ENCODE measurements at places on chromosomes 3 and 15.

- DNase-seq: no peak
Observed at GRCh38 chr3:123421353-123422174, 27.3 kb downstream of the ADCY5 start.

DNA sequence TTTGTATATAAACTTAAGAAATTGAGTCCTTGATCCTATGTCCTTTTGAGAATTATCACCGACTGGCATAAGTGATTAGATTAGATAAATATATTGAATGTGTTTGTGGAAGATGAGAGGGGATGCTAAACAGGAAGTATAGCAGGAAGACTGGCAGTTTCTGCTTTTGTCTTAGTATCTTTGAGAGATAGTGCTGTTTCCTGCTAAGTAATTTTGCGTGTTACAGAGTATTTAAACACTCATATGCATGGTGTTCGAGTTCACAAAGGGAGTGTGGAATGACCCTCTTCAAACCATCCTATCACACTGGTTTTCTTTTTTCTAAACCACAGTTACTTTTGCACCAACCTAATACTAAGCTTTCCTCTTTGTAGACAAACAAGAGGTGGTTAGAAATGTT, 106.0 kb downstream of the KLHL25 start:
- no peak for DNase-seq

- no peak for DNase-seq
Observed at GRCh38 chr3:152842413-152842812, 7.5 kb downstream of the P2RY1 start.

GRCh38 chr15:64197425-64197824, 34.6 kb upstream of the PPIB start:
- no peak for DNase-seq

DNA sequence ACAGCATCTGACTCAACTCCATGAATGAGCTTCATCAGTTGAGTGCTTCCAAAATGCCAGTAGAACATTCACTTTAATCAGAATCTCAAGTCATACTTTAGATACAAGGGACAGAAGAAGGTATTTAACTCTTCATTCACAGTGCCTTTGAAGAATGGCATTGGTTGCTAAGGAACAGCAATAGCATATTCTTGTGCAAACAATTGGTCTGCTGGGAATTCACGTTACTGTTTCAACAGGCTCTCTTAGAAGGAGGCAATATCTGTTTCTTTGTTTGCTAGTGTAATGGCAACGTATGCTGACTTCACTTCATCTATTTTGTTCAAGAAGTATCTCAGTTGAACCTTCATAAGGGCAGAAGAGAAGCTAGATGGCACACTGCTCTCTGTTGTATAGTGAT, 113.9 kb downstream of the TMEM108 start:
- DNase-seq: no peak

DNA sequence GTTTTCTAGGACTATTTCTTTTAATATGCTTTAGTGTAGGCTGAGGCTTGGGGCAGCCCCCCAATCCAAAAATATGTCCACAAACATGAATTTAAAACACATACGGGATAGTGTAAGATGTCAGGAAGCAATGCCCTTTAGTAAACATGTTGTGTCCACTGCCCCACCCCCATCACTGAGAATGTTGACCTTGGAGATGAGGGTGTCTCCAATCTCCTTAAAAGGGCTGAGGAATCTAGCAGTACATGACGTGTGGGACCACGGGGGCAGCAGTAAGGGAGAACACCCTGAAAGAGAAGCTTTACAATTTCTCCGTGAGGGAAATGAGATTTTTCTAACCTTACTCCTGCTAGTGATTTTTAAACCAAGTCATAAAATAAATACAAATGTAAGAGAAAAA, 84.7 kb downstream of the SQOR start:
- DNase-seq: no peak
